MG63 (cell line): ENCODE measurements at places on chromosomes 6 and 20.

- DNase-seq: no peak
Measured at GRCh38 chr6:163183806-163184205, 230.7 kb upstream of the QKI start.

GRCh38 chr20:10555865-10556308 lies 117.9 kb downstream of the JAG1 start:
- DNase-seq: no peak

DNA sequence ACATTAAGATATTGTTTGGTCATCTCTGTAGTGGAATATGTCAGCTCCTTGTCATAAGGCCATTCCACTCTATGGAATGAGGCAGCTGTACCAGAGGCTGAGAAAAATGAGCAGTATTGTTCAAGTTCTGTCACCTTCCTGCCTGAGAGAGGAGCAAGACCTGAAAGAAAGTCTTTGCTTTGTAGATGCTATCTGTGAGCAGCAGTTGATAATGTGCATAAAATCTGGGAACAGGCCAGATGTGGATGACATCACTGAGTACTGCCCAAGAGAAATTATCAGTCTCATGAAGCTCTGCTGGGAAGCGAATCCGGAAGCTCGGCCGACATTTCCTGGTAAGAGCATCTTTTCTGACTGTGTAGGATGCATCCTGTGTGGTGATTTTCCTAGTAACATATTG lies 16.8 kb downstream of the RIPK1 start:
- no peak for DNase-seq

DNA sequence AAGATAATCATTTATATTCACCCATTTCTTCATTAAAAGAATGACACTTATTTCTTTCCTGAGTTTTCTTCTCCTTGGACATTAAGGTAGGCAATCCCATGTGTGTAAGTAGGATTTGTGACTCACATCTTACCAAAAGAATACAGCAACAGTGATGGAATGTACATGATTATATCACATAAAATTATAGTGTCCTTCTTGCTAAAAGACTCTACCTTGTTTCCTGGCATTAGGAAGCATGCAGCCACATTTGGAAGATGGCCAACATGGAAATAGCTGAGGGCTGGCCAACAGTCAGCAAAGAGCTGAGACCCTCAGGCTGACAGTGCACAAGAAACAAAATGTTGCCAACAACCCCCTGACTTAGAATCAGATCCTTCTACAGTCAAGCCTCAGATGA lies 327.9 kb upstream of the MARCKS start:
- DNase-seq: no peak

DNA sequence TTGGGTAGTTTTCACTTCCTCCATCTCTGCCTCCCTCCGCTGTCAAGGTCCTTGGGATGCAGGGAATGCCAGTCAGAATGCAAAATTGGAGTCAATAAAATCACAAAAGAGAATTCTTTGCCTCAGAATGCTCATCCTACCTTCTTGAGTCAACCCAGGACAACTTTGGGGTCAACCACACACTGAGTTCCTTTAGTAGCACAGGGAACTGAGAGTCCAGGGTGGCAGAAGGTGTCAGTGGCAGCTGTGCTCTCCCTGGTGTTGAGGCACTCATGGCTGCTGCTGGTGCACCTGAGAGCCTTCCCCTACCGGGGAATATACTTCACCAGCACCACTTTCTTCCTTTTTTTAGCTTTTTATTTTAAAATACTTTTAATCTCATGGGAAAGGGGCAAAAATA lies 829 bp upstream of the NOTCH4 start:
- DNase-seq: no peak

DNA sequence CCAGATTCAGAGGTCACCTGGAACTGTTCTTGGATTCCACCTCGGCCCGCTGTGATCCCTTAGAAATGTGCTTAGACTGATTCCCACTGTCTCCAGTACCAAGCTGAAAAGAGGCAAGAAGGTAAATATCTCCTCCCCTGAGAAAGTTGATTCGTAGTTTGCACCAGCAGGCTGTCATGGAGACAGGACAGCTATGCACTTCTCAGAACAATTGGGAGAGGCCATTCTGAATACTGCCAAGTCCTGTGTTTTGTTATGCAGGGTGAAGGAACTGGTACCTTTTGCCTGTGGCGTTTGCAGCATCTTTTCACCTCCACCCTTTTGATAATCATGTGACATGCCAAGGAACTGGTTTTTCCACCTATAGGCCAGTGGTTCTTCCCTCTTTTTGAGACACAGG lies 58.2 kb upstream of the RNGTT start:
- DNase-seq: no peak

DNA sequence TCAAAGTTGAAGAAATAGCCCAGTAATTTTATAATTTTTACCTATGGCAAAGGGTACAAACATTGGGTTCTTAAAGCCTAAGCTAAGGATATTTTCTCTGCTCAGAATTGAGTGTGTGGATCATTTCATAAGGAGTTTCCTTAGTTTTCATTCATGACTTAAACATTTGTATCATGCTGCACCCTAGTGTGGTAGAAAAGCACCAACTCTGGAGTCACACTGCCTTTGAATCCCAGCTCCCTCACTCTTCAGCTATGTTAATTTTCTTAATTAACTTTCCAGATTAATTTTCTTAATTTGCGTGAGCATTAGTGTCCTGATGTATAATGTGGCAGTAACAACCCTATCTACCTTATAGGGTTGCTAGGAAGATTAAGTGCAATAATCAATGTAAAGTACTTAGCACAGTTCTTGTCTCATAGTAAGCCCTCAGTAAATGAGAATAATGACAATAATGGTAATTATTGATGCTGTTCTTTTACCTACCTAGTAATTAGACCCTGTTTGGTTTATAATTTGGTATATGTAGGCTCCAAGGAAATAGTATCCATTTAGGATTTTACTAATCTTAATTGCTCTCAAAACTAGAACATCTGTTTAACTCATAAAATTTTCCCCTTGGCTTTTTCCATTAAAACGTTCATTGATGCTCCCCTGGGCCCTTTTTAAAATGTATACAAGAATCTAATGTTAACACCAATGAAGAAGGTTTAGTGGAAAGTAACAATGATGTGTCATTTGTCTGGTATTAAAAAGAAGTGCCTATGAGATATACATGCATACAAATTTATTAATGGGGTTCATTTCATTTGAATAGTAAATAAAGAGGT lies 31.6 kb downstream of the DSE start:
- no peak for DNase-seq
